ENCODE measurements at places on chromosomes 3 and 15.

DNA sequence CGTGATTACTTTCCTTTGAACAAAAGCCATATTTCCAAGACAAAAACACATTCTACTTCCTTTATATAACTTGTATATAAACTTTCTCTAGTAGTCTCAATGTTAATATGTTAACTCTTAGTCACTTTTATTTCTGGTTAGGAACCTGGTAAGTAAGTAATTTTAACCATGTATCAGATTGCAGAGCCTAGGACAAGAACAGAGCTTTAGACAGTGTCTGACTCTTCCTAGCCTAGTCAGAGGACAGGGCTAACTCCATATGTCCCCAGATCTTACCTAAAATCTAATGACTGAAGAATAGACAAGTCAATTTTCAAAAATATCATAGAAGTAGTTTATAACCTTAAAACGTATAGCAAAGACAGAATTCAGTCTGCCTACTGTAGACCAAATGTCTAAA lies 8.3 kb downstream of the LEKR1 start:
- no peak for DNase-seq

DNA sequence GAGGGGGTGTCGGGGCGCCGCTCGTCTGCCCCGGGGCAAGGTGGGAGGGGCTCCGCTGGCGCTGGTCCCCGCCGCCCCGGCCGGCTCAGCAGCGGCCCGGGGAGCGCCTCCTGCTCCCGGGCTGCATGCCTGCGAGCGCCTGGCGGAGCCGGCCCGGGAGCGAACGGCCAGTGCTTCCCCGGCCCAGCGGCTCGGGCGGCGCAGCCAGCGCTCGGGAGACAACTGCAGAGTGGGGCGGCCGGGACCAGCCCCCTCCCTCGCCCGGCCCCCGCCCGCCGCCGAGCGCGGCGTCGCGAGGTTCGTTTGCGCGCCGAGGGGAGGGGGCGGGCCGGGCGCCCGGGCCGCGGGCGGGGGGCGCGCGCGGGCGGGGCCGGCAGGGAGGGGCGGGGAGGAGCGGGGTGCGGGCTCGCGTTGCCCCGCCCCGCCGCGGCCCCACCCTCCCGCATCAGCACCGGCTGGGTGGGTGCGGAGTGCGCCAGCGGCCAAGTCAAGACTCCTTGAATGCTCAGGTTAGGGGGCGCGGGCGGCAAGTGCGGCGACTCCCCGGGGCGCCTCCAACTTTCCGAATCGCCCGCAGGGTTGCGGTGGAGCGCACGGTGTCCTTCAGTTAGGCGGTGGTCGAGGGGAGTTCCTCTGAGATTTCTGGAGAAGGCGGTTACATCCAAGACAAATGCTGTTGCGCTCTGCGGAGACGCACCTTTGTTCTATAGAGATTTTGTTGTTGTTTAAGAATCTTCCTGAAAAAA lies at the start of gene RGMA:
RGMA (minus strand) TSS at position 231 of the 746 bp plus-strand sequence. CDS start 279 bp downstream, outside the sequence.
- no peak for DNase-seq

- no peak for DNase-seq
Observed at GRCh38 chr3:105771392-105771791, 97.4 kb downstream of the CBLB start.

- no peak for DNase-seq
Observed at GRCh38 chr3:49627634-49628033, 46.5 kb upstream of the APEH start.

DNA sequence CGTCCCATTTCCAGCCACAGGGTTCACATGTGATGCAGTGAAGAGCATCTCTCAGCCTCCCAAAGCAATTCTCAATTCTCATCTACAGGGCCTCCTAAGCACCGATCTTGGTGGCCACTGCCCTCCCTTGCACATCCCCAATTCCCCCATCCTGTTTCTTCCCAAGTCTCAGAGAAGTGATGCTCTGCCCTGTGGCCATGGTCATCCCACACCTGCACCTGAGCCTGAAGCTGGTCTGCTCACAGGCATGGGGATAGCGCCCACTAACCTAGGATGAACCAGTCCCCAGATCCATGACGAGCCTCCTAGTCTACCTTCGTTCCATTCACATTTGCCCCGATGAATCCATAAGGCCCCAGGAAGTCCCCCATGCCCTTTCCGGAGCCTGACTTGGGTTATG lies 201.5 kb downstream of the UACA start:
- DNase-seq, result no peak

DNA sequence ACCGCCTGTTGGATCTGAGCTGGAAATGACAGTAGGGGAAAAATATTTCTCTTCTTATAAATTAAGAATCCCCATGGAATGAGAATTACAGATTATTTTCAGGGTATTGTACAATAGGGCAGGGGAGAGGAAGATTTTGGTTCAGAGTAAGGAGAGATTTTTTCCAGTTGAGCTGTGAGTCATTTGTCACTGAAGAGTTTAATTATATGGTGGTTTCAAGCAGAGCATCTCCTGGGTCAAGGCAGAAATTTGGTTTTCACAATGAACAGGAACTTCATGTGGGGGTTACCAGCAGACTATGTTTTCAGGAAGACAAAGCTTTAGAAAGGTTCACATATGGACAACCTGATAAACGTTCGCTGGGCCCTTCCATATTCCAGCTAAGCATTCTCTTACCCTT lies 182.8 kb upstream of the NR2E3 start:
- no peak for DNase-seq

DNA sequence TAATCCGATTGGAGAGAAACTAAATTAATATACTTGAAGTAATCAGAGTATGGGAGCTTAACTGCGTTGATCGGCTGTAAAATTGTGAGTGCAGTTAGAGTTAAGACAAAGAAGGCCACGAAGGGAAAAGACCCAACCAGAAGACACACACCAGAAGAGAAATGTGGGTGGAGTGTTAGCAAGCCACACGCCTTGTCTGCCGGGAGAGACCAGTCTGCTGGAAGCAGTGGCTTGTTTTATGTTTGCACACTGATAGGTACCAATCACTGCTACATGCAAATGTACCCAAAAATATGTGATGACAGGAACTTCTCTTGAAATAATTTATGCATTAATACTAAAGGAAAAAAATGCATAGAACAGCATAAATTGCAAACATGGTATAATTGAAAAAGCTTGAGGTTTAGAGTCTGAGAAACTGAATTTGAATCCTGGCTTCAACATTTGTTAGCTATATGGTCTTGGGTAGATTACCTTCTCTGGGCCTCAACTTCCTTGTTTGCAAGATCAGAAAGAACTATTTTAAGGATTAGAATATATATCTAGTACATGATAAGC lies 23.1 kb downstream of the EEFSEC start:
- no peak for DNase-seq

GRCh38 chr15:51732646-51733045 lies 4.8 kb downstream of the LYSMD2 start:
- no peak for DNase-seq

GRCh38 chr3:41417574-41417973 lies 218.3 kb downstream of the CTNNB1 start:
- no peak for DNase-seq

DNA sequence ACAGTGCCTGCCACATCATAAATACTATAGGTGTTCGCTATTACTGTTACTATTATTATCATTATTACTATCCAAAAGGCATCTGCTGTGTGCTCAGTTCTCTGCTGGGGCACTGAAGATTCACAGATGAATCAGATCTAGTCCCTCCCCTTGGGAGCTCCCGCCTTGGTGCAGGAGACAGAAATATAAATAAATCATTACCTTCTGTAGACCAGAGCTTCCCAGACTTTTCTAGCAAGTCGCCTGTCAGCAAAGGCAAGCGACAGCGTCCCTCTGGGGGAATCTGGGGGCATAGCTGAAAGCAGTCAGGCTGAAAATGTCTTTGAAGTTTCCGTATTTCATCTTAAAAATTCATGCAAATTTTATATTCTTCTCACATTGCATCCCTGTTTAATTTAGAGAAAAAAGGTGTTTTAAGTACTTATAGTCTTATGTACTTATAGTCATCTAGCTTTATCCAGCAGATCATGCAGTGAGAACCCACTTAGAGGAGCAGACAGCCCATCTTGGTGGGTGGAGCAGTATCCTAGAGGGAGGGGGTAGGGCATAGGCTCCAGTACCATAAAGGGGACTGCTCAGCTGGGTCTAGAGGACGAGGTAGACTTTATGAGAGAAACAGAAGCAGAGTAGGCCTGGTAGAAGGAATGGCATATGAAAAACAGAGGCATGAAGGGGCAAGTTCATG lies 10.4 kb upstream of the BRPF1 start:
- no peak for DNase-seq

GRCh38 chr3:84277562-84278224 lies 681.1 kb upstream of the CADM2 start:
- DNase-seq, result no peak

DNA sequence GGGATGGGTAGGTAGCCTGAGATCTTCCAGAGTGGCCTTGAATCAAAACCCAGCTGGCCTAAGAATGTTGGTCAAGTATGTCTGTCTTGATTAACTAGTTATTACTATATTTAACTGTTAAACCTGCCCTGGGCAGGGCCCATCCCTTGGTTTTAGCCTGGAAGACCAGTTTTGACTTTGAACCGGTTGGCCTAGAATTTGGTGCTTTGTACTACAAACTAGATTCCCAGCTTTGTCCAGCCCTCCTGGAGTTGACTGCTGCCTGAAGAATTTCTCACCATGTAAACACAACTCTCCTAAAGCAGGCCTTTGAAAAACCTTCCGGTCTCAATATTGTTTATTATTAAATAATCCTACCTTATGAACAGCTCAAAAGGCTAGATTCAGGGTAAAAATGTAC lies 16.0 kb downstream of the C15orf62 start:
- no peak for DNase-seq

DNA sequence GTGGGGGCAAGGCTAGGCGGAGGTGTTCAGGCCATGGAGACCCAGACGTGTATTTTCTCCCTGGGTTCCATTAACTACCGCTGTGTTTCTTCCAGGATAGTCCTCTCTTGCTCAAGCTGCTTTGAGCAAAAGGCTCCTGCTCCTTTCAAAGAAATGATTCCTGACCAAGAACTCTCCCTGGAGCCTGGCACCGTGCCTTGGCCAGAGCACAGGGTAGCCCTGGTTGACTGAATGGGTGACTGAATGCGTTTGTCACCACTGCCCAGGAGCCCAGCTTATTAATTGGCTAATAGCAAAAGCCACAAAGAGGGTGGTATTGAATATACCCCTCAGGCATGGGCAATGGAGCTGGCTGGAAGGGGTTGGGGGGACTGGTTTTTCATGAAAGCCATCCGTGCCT lies 13.9 kb downstream of the RASGRF1 start:
- DNase-seq, result no peak

GRCh38 chr3:42161050-42161935 lies 70.1 kb downstream of the TRAK1 start:
- no peak for DNase-seq

DNA sequence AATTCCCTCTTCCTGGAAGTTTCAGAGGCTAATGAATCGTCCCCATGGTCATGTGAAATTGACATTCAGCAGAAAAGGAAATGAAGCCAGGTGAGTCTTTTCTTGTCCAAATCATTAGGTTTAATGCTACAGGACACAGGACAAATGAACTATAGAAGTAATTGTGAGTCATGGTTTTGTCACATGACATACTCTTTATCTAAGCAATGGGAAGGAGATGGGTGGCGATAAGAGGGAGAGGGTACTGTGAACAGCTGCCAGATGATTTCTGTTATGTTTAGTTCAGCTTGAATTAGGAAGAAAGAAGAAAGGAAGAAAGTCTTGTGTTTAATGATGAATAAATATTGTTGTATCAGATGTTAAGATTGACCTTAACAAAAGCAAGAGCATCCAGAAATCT lies 515.4 kb upstream of the ZNF717 start:
- DNase-seq, result no peak

DNA sequence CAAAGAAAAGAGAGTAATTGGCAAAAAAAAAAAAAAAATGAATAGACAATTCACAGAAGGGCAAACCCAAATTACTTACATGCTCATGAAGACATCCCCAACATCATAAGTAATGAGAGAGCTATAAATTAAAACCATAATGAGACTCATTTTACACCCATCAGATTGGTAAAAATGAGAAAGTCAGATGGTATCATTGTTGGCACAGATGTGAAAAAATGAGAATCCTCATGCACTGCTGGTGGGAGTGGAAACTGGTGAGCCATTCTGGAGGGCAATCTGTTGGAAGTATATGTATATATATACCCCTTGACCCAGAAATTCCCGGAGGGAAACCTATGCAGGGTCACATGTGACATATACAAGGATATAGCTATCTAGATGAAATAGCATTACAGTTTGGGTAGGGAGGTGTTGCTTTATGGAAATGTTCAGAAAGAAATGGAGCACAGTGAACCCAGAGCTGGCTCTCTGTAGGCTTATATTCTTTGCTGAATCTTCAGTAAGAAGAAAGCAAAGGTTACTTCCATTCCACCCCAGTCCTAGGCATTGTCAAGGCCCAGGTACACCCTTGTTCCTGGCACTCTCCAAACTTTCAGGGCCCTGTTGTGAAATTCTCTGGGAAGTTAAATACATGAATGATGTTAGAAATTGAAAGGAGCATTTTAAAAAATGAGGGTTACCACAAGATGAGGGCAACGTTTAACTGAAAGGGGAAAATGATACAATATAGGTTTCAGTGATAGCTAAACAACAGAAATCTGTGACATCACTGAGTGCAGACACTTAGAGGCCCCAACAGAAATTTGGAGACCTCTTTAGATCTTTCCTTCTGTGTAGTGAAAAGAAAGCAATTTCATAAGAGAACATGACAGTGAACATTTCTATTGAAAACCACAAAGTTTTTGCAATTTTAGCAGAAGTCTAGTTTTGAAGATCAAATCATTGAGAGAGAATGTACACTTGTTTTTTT lies 132.7 kb upstream of the TPRG1 start:
- no peak for DNase-seq

GRCh38 chr3:141057436-141057835 lies 6.3 kb downstream of the SPSB4 start:
- no peak for DNase-seq

- DNase-seq, result peak; percentile 27
Observed at GRCh38 chr15:80776420-80777045, 2.6 kb upstream of the CEMIP start.

DNA sequence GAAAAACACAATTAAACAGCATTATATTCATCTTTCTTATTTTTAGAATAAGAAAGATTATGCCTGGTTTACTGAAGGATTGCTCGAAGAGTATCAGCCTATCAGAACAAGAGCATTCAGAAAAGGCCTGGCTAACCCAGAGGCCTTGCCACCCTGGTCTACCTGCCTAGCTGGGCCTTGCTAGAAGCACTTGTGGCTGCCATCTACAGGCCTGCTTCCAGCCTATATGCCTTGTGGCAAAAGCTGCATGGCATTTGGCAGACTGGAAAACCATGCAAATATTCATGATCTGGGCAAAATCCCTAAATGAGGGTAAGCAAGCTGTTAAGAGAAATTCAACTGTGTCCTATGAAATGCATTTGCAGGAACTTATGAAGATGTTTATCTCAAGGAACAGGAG lies 9.3 kb upstream of the ATP13A4 start:
- no peak for DNase-seq

DNA sequence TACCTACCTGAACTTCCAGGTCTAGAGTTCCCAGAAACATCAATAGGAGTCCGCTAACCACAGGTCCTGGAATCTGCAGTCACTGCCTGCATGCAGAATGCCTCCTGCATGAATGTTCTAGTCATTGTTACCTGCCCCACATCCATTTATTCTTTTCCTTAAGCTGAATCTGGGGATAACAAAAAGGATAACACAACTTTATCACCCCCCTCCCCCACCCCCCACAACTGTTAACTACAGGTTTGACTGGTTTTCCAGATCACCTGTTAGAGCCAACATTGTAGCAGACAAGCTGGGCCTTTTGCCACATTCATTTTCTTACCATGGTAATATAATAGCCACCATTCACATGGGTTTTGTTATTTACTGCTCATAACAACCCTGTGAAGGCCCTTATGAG lies 4.6 kb upstream of the CTSH start:
- DNase-seq, result no peak

Measured in caudate nucleus (tissue), 63 donors.